ENCODE measurements at places on chromosomes 7 and 10.

DNA sequence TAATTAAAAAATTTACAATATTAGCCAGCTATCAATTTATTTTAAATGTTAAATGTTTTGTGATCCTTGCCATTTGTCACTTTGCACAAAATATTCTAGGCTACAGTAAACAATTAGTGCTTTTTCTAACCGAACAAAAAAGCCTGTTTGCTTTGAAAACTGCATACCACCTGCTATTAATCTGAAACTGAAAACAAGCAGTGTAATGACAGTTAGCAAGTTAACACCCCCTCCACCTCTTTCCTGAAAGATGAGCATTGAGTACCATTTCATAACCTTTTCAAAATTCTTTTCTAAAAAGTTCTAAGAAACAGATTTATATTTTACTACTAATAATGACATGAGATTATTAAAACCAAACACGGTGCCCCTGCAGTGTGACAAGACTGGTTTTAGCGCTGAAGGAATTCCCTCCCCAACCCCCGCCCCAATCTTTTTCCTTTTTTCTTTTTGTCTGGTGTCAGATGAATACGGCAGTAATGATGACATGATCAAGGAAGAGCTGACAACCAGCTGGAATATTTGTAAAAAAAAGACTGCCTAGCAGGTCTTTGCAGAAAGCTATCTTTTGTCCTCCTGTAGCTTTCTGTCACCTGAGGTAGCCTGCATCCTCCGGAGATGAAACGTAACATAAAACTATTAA, 175.6 kb downstream of the CHCHD3 start:
- no peak for DNase-seq

DNA sequence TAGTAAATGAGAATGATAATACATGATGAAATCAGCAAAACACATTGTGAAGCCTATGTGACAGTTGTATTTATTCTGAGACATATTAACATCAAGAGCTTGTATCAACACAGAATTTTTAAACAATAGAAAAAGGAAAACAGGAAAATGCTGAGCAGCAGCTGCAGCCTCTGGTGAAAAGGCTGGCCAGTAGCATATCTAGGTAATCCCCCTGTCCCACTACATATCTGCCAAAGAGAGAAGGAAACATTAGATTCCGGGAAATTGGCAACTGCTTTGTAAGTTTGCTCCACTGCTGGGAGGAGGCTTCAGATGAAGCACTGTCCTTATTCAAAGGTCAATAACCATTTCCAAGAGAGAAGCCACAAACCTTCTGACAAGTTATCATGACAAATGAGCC, 89.4 kb downstream of the RALA start:
- DNase-seq: no peak

DNA sequence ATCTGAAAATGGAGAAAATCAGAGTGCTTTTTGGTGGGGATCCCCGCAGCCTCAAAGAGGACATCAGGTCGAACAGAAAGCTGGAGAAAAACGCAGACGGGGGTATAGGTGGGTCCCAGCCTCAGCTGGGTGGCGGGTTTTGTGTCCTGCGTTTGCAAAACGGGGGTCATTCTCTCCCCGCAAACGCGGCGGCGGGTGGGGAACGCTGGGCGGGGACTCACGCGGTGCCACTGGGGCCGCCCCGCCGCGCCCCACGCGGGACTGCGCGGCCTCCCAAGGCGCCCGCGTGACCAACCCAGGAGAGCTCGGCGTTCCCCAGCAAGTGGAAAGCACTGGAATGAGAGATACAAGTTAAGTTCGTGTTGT, 806 bp upstream of the VIPR2 start:
- DNase-seq: no peak

- DNase-seq: no peak
These were observed 3.1 kb downstream of the SAR1A start for GRCh38 chr10:70167246-70167645.

- DNase-seq: no peak
These were observed 130.7 kb upstream of the KMT2E start for GRCh38 chr7:104883248-104883717.

DNA sequence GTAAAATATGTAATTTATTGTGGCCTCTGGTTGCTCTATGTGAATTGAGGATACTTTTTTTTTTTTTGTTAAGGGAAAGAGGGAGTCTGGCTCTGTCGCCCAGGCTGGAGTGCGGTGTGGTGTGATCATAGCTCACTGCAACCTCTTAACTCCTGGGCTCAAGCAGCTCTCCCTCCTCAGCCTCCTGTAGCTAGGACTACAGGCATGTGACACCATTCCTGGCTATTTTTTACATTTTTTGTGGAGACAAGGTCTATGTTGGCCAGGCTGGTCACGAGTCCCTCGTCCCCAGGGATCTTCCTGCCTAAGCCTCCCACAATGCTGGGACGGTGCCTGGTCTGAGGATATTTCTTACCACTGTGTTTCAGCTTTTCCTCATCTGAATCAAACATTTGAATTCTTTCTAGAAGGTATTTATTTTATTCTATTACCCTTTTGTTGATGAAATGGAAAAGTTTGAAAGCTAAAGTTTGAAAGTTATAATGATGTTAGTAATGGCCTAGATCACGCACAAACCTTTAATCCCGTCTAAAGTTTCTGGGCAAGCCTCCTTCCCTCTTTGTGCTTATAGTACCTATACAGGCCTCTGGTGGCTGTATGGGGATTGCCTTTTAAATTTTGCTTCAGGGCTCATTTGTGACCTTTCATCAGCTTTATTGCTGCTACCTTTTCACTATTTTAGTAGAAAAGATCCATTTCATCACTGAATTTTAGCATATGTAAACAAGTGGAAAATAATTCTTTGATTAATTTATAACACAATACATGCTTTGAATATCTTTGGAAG, 2.0 kb downstream of the IFRD1 start:
- no peak for DNase-seq

Measured in activated T-helper 1 cell treated with anti-CD3 and anti-CD28 coated beads, Interleukin-2, amount 50 U/mL, for 16 hours (primary cell).